A549 treated with DMSO at 1 μM for 4 hours (cell line): ENCODE measurements at places on chromosomes 11 and 22. TPM values are rescaled to one million over a fixed set of nuclear protein-coding genes. Genes with fewer than 3 reads are reported as not detected.

The TRIOBP gene
- total RNA-seq = 21.7 to 32.6 TPM (median 29.2 TPM) in 5 replicates

The CNTN5 gene
- total RNA-seq = not detected in 5 replicates

The GPHA2 gene
- not detected in 5 replicates for total RNA-seq

The SYT13 gene
- total RNA-seq = 8.3 to 10.5 TPM (median 8.9 TPM) in 5 replicates

The FAM227A gene
- 0.66 to 1.1 TPM (median 0.73 TPM) in 5 replicates for total RNA-seq

The B3GAT1 gene
- total RNA-seq = 0.05 TPM in 1 of 5 replicates, not detected in the others

The PAMR1 gene
- total RNA-seq = 0.06 TPM in 1 of 5 replicates, not detected in the others

The HEPHL1 gene
- total RNA-seq = not detected in 5 replicates

The BIK gene
- 0.61 to 1.5 TPM (median 0.91 TPM) in 5 replicates for total RNA-seq

The MS4A15 gene
- not detected in 5 replicates for total RNA-seq

The PPP1R14B gene
- total RNA-seq = 234 to 382 TPM (median 354 TPM) in 5 replicates

The C11orf87 gene
- 0.01 to 0.06 TPM (median 0.02 TPM) in 4 of 5 replicates, not detected in the other for total RNA-seq

The KCNK7 gene
- 0.11 to 2.2 TPM (median 0.31 TPM) in 5 replicates for total RNA-seq

The ANO1 gene
- total RNA-seq = 0.93 to 1.7 TPM (median 1.1 TPM) in 5 replicates

The CRY2 gene
- total RNA-seq = 2.9 to 4.0 TPM (median 3.3 TPM) in 5 replicates
